ENCODE measurements at places on chromosomes 5 and 9.

GRCh38 chr9:79584655-79584982 lies 12.9 kb downstream of the TLE4 start:
- DNase-seq: no peak

GRCh38 chr9:127523312-127523851 lies 72.1 kb downstream of the LRSAM1 start:
- DNase-seq: no peak

DNA sequence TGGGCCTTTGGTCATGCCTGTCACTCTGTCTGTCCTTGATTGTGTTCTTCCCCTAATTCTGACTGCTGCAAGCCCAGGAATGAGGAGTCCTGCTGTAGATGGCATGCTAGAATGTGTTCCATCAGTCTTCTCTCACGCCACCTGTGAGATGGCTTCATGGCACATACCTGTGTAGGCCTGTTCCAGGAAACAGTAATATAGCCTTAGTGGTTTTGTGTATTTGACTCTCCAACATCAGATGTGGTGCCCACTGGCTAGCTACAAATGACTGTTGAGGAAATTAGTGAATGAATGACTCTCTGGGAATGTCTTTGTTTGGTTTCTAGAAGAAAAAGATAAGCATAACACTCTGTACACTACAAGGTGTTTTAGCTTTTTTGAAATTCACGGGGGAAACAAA lies 367.5 kb downstream of the KDM4C start:
- DNase-seq: no peak

- no peak for DNase-seq
Measured at GRCh38 chr9:113591899-113592625, 128.5 kb downstream of the RGS3 start.
